ENCODE measurements at places on chromosomes 3 and 15.

DNA sequence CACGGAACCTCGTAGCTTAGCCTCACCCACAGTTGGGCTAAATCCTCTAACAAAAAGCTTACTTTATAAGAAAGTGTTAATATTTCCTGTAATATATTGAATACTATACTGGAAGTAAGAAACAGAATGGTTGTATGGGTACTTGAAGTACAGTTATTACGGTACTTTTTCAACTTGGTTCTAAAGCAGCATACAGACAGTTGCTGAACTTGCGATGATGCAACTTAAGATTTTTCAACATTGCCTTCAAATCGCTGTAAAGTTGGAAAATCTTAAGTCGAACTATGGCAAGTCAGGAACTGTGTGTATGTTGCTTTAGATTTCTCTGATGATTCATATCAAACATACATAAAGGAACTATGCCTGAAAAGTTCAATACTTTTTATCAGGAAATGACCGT is 204.4 kb upstream of the C2CD4B start:
- DNase-seq: no peak

DNA sequence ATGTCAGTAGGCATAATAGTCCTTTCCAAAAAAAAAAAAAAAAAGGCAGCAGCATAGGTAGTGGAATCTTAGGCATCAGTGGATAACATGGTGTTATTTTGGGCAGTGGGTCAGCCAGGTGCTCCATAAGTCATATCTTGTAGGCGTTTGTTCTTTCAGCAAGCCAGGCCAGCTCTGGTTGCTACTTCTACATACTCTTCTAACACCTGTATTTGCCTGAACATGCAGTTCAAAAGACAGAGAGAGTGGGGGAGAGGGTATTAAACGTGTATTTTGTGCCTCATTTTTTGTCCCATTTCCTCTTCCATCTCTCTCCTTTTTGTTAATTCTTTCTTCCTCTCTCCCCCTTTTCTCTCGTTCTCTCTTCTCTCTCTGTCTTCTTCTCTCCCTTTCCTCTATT is 110.4 kb downstream of the TPRG1 start:
- no peak for DNase-seq

DNA sequence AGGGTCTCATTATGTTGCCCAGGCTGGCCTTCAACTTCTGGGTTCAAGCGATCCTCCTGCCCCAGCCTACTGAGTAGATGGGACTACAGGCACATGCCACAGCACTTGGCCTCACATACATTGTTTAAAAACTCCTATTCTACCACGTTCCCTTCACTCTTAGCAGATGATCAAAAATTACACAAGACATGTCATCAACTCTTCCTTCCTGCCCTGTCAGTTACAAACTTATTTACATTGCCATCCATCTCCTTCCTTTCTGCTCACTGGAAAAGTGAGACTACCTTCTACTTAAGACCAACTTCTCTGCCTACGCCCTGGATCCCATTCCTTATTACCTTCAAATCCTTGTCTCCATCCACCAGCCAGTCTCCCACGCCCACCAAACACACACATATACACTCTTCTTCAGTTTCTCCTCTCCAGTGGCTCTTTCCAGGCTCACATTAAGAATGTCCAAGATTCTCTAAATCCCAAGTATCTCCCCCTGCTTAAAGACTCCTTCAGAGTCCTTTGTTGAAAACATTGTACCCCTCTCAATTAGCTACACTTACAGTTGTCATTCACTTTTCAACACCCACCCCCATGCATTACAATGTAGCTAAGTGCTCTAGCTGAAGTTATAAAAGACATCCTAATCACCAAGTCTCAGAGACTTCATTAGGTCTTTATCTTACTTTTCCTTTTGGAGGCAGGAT is 4.3 kb downstream of the PEAK1 start:
- no peak for DNase-seq

- no peak for DNase-seq
These were observed 746.3 kb downstream of the ROBO2 start for GRCh38 chr3:77786216-77786615.

DNA sequence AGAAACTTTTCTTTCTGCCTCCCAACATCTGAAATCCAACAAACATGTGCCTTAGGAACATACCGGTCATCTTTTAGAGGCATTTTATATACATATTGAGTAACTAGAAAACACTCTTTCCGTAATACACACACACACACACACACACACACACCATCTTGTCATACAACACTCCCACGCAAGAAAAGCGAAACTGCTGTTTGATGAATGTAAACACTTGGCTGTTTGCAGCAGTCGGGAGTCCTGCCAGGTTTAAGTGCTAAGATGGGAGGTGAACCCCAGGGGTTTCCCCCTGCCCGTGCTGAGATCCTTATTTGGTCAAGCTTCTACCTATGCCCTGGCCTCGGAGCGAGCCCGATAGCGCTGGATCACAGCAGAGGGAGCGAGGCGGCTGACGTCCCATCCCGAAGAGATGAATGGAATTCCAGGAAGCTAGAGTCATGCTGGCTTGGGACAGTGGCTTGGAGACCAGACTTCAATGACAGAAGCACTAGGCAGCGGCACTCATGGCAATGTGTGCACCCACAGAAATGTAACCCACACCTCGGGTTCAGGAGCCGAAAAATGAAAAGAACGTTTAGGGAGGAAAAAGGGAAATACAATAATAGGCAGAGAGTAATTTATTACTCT is 1.3 kb upstream of the THBS1 start:
- no peak for DNase-seq

DNA sequence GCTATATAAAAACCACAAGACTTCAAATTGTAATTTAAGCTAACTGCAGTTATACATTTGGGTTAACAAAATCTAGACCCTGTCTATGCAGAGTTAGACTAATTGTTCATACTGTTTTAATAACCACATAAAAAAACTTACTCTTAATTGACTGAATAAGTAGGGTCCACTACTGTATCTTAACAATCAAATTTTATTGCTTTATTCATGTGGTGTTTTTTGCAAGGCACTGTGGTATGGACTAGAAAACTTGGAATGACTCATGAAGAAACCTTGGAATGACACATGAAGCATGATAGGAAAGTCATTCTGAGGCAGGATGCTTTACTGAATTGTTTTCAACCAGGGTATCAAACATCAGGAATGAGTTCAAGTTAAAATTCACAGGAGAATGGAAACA is 2.3 kb downstream of the SERP1 start:
- DNase-seq: no peak

Measured in stimulated activated CD4-positive, alpha-beta T cell treated with anti-CD3 and anti-CD28 coated beads, TNF-alpha, amount 100 ng/mL, for 24 hours (primary cell).